Left lung (tissue), 14 donors: ENCODE measurements at places on chromosomes 12 and 14. TPM values are rescaled to one million over a fixed set of nuclear protein-coding genes. Genes with fewer than 3 reads are reported as not detected.
A peak's percentile ranks its signal among the peaks of the same experiment; 100 is the strongest.

- no peaks in the 10 kb centered on the region for H3K4me1 ChIP-seq
- no peak overlapping the region for H3K4me3 ChIP-seq
- no peak for DNase-seq
These were observed 42.2 kb downstream of the PLEKHA5 start for GRCh38 chr12:19171731-19172130.

Gene ACOT4
- 0.72 TPM for polyA plus RNA-seq

DNA sequence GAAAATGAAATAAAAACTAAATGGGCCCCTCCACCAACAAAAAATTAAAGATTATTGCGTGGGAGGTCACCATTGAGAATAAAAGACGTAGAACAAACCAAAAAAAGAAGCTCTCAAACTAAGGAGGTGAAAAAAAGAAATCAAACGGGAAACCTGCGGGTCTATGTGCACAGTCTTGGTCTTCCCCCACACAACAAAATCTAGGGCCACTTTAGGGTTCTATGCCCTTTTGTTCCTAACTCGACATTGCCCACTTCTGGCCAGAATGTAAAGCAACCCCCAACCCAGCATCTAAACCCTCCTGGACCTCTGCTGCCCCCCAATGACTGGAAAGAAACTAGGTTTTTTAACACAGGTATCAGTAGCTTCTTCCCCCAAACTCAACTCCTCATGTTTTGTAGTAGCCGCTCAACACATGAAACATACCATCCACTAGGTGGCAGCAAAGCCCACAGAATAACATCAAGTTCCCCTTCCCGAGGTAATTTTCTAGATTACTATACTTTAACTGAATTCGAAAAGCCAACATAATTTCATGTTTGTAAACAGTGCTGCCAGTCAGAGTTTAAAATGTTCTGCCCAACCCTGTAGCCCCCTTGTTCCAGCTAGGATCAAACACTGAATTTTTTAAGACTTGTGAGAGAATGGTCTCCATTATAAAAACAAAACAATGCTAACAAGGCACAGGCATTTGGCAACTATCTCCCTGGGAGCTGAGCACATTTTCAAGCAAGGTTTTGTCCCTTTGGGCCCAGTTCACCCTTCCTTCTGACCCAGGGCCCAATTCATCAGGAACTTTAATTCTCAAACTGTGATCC, 18.7 kb downstream of the DAD1 start:
- H3K36me3 ChIP-seq: no peaks in the 10 kb centered on the region
- peak overlapping the region; percentile 25 for H3K27ac ChIP-seq
- no peaks in the 10 kb centered on the region for H3K4me1 ChIP-seq
- no peaks in the 10 kb centered on the region for H3K27me3 ChIP-seq

DNA sequence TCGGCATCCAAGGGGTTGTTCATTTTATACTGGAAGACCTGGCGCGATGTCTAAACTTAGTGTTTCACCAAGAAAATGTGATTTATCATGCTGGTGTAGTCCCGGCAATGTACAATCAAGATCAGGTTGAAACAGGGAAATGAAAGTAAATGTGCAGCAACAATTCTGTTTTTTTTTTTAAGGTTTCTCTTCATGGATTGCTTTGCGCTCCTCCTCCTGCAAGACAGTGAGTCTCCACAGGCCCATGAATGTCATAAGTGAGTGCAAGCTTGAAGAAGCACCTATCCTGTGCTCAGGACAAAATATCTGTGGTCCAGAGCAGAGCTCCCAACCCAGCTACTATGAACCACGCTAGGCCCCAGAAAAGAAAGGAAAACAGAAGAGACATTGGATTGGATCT, 143.4 kb downstream of the KCNK10 start:
- DNase-seq: no peak
- no peaks in the 10 kb centered on the region for H3K4me1 ChIP-seq
- no peak overlapping the region for H3K27ac ChIP-seq
- no peaks in the 10 kb centered on the region for H3K27me3 ChIP-seq
- no peaks in the 10 kb centered on the region for H3K36me3 ChIP-seq

Gene TEP1
- 20.4 TPM for polyA plus RNA-seq

Gene KRT78
- 0.14 TPM for polyA plus RNA-seq

Gene AGAP2
- 0.56 TPM for polyA plus RNA-seq

Gene ATP5F1B
- polyA plus RNA-seq: 661 TPM

Gene DAAM1
- 60.0 TPM for polyA plus RNA-seq

Gene OTUB2
- polyA plus RNA-seq: 4.0 TPM

Gene CDCA3
- polyA plus RNA-seq: 26.8 TPM

DNA sequence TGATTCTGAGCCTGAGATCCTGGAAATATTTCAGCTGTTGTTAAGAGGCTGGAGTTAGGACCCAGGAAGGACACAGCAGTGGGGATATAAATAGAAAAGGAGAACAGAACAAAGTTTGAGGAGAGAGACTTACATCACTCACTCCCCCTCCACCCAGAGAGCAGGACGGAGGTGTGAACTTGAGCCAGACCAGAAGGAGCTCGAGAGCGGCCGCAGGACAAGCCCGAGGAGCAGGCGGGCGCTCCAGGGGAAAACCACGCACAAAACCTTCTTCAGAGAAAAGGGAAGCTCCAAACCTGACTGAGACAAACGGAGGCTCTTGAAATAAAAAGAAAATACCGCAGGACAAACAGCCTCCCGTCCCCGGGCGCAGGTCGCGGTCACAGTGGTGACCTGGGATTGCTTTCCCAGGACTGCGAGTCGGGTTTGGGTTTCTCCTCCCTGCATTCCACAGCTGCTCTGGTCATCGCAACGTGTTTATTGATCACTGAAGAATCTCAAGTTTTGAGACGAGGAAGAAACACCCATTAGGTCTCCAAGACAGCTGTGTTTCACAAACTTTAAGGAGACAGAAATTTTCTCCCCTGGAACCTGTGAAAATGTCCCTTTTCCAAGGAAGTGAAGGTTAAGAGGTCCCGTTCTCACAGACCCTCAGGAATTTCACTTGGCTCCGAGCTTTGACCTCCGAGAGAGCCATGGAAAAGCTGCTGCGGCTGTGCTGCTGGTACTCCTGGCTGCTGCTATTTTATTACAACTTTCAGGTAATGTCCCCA, at the start of gene ADGRD1:
Gene ADGRD1 (plus strand): TSS at position 137 of the 773 bp plus-strand sequence. CDS start 559 bp downstream, at position 696.
- H3K4me1 ChIP-seq: no peaks in the 10 kb centered on the region
- no peaks in the 10 kb centered on the region for H3K36me3 ChIP-seq
- peak within 1 kb of the TSS; percentile 83 for H3K27ac ChIP-seq
- H3K4me3 ChIP-seq: peak within 1 kb of the TSS; percentile 48

DNA sequence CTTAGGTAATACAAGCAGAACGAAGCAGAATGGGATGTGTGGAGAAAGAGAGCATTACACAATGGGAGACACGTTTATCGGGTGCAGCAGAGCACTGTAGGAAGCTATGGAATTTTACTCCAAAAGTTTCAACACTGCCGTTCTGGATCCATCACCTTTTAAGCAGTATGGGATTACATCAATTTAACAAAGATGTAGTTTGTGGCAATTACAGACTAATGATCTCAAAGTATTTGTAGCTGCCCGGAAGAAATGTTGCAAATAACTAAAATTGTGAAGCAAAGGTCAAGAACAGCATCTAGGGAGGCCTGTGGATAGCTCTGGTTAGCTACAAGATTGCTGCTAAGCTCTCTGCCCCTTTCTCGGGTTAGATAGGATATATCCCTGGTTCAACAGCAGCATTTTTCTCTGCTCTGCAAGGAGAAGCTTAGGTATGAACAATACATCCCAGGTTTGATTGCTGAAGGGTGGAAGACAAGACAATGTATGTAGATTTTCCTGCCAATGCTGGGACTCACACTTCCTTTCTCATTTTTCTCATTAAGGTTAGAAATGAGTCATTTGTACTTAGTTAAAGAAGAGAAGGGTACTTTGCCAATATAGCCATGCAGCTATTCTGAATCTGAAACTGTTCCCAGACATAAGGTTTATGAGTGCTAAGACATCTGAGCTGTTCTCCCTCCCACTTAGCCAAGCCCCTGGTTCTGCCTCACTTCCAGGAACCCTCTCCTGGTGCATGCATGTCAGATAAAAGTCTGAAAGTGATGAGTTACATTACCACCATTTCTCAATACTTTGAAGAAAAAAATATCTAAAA, 75.0 kb upstream of the HIF1A start:
- no peak for DNase-seq
- H3K4me3 ChIP-seq: no peak overlapping the region
- H3K27me3 ChIP-seq: no peaks in the 10 kb centered on the region
- no peaks in the 10 kb centered on the region for H3K36me3 ChIP-seq
- H3K27ac ChIP-seq: peak overlapping the region; percentile 28
- peaks cover 20% of the 10 kb centered on the region for H3K4me1 ChIP-seq

DNA sequence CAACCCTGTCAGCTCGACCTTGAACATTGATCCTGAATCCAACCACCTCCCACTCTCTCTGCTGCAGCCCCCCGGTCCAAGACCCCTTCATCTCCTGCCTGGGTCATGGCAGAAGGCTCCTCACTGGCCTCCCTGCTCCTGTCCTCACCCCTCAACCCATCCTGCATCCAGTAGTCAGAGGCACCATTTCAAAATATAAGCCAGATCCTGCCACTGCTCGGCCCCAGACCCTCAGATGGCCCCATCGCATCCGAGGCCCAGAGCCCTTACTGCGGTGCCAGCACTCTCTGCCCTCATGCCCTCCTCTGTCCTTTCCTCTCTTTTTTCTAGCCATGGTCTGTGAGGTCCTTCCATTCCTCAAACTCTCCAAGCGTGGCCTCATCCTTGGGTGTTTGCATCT, 34.3 kb upstream of the LHX5 start:
- H3K4me1 ChIP-seq: no peaks in the 10 kb centered on the region
- no peak for DNase-seq
- H3K36me3 ChIP-seq: no peaks in the 10 kb centered on the region
- H3K27me3 ChIP-seq: no peaks in the 10 kb centered on the region
- no peak overlapping the region for H3K4me3 ChIP-seq
- no peak overlapping the region for H3K27ac ChIP-seq

DNA sequence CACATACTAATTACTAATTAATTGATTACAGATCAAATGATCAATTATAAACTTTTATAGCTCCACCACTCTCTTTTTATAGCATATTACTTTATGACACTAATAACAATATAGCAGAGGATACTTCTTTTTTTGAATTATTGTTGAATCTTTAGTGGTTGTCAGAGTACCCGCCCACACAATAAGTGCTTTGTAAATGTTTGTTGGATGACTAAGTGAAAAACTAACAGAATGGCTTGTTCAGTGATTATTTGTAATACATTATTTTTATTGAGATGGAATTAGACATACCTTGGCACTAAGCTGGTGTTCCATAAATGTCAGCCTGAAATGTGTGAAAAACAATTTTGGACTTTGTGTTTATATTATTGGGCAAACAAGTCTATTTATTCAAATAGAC, 670.5 kb upstream of the ATXN7L3B start:
- no peaks in the 10 kb centered on the region for H3K27me3 ChIP-seq
- H3K27ac ChIP-seq: no peak overlapping the region
- H3K4me3 ChIP-seq: no peak overlapping the region
- DNase-seq: no peak
- no peaks in the 10 kb centered on the region for H3K4me1 ChIP-seq

Gene TAS2R13
- 0.14 TPM for polyA plus RNA-seq

DNA sequence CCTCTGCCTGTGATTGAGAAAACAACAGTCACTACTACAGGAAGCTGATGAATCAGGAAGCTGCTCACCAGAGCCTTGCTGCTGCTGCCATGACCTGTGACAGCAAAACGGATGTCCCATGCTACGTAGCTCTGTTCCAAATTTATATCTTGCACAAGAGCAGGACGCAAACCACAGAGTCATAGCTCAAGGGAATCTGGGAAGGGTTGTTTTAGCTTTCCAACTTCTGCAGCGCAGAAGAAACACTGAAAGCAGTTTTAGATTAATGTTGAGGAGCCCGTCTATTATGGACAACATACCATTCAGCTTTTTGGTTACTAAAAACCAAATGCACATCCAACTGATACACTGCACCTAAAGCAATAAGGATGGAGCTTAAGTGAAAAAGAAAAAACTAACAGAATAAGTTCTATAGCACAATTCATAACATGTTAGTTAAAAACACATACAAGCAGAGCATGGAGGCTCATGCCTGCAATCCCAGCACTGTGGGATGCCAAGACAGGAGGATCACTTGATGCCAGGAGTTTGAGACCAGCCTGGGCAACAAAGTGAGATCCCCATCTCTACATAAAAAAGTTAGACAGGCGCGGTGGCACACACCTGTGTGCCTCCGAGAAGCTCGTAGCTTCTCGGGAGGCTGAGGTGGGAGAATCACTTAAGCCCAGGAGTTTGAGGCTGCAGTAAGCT, 1.7 kb upstream of the ANKRD33 start:
- peaks cover 9% of the 10 kb centered on the region for H3K27me3 ChIP-seq
- peak; percentile 61 for DNase-seq
- peaks cover 48% of the 10 kb centered on the region for H3K4me1 ChIP-seq
- no peak overlapping the region for H3K4me3 ChIP-seq
- peak overlapping the region; percentile 64 for H3K27ac ChIP-seq

GRCh38 chr12:107493135-107493494, 192.5 kb upstream of the PWP1 start:
- H3K4me1 ChIP-seq: no peaks in the 10 kb centered on the region
- H3K4me3 ChIP-seq: no peak overlapping the region
- H3K27ac ChIP-seq: no peak overlapping the region
- H3K36me3 ChIP-seq: no peaks in the 10 kb centered on the region

DNA sequence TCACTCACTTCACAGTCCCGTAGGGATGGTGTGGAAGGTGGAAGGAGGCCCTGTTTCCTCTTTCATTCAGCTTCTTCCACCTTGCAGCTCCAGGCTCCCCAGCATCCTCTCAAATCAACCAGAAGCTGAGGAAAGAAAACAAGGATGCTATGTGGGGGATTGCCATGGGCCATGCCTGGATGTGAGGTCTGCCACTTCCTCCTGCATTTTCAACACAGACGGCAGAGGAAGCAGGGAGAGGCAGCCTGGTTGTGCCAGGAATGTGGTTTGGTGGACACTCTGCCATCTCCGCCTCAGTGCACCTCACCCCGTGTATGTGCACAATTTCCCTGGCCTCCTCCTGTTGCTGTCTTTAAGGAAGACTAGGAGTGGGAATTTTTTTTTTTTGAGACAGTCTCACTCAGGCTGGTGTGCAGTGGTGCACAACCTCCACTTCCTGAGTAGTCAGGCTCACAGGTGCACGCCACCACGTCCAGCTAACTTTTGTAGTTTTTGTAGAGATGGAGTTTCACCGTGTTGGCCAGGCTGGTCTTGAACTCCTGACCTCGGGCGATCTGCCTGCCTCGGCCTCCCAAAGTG, 99.2 kb downstream of the SLC15A4 start:
- H3K4me1 ChIP-seq: no peaks in the 10 kb centered on the region
- no peak overlapping the region for H3K4me3 ChIP-seq
- DNase-seq: no peak
- H3K27ac ChIP-seq: no peak overlapping the region
